IPS DF 6.9 (cell line): ENCODE measurements at places on chromosomes 3 and 15.

DNA sequence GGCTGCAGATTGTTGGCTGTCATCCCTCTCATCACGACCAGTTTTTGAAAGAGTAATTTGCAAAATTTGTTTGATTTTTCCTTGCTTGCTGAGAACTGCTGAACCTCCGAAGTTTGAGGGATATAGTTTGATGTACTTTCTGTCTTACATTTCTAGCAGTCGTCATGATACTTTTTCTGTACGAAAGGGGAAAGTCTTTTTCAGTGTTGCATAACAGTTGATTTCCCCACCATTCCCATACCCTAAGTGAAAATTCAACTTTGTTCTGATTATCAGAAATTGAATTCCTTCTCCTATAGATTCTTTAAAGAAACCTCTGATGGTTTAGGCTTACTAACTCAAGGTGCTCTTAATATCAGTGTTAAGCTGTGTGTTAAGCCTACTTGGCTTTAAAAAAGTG lies 1.6 kb downstream of the PDE8A start:
- no peak for DNase-seq

DNA sequence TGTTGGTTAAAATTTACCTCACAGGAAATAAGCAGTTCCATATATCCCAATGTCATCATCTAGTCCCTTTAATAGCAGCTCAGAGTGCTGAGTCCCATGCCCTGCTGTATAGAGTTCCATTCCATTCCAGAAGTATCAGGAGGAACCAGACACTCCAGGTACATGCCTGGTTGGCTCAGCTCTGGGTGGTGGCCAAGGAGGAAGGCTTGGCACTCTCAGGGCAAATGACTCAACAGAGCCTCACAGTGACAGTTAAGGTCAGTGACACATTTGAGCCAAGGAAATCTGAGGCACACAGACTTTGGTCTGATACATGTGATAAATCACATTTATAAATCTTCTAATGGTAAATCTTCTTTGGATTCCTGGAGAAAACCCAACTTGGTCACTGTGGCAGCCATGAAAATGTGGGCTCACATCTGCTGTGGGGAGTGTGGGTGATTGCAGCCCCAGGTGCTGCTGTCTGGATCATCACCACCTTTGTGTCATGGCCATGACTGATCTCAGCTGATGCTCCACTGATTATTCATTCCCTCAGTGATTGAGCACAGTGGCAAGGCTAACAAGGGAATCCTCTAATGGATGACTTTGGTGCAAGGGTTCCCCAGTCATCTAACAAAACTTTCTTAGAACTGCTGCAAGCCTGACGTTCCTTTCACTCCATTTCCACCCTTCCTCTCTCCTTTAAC lies 9.3 kb downstream of the HHLA2 start:
- DNase-seq, result no peak

DNA sequence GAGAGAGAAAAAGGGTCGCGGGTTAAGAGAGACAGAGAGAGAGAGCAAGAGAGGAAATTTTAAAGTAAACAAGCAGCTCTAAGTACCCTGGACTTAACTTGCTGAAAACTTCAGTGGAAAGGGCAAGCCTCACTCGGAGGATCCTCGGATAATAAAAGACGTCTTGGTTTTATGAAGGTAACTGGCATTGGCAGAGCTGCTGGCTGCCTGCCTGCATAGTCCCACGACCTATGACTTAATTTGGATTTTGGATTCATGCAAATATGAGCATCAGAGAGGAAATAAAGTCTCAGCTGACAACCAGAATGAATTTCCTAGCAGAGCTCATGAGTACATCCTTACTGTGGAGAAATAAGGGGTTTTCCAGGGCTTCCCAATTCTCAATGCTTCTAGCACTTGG lies 95.1 kb upstream of the PDZRN3 start:
- DNase-seq, result no peak

DNA sequence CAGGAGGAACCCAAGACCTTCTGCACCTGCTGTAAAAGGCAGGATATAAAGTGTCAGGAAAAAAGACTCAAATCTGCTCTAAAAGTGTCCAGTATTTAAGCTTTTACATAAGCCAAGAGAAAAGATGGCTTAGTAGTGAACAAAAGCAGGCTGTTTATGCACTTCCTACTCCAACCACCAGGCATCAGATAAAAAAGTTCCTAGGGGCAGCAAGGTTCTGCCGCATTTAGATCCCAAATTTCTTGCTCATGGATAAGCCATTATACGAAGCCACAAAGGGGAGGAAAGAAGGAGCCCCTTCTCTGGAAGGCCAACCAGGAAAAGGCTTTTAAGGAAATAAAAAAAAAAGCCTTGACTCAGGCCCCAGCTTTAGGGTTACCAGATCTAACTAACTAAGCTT lies 10.6 kb upstream of the SLC9C1 start:
- no peak for DNase-seq

- DNase-seq, result no peak
These were observed 1.2 kb upstream of the PLIN1 start for GRCh38 chr15:89680282-89680873.

DNA sequence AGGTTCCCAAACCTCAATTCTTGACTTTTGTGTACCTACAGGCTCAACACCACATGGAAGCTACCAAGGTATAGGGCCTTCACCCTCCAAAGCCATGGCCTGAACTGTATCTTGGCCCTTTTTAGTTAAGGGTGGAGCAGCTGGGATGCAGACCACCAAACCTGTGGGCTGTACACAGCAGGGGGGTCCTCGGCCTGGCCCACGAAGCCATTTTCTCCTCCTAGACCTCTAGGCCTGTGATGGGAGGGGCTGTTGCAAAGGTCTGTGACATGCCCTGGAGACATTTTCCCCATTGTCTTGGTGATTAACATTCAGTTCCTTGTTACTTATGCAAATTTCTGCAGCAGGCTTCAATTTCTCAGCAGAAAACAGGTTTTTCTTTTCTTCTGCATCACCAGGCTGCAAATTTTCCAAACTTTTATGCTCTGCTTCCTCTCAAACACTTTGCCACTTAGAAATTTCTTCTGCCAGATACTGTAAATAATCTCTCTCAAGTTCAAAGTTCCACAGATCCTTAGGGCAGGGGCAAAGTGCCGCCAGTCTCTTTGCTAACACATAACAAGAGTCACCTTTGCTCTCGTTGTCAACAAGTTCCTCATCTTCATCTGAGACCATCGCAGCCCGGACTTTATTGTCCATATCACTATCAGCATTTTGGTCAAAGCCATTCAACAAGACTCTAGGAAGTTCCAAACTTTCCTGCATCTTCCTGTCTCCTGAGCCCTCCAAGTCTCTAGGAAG lies 90.9 kb upstream of the PLXND1 start:
- DNase-seq, result no peak

DNA sequence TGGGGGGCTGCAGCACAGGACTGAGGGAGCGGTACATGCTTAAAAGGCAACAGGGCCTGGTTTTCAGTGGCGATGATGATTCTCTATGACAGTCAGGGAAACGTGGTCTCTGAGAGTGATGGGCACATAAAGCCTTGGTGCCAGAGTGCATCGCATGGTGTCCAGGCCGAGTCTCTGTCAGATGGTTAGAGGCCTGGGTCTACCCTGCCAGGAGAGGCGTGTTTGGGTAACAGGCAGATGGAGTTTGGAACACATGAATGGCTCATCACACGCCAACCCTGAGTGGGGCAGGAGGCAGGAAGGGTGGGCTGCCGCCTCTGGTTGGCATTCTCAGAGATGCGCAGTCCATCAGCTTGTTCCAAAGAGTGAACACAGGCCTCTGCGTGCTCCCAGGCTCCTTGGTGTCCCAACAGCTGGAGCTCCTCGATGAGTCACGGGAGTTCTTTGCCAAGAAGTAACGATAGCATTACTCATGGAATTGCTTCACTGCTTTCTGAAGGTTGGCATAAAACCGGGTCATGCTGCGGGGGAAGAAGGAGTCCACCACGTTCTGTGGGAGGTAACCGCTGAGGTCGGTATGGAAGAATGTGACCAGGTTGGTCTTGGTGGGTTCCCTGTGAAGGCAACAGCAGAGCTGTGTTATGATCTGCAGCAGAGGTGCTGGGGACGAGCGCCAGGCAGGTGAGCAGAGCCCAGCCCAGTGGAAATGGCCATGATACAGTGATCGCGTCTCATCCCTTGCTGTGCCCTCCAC lies 11.0 kb downstream of the STARD5 start:
- DNase-seq, result no peak

DNA sequence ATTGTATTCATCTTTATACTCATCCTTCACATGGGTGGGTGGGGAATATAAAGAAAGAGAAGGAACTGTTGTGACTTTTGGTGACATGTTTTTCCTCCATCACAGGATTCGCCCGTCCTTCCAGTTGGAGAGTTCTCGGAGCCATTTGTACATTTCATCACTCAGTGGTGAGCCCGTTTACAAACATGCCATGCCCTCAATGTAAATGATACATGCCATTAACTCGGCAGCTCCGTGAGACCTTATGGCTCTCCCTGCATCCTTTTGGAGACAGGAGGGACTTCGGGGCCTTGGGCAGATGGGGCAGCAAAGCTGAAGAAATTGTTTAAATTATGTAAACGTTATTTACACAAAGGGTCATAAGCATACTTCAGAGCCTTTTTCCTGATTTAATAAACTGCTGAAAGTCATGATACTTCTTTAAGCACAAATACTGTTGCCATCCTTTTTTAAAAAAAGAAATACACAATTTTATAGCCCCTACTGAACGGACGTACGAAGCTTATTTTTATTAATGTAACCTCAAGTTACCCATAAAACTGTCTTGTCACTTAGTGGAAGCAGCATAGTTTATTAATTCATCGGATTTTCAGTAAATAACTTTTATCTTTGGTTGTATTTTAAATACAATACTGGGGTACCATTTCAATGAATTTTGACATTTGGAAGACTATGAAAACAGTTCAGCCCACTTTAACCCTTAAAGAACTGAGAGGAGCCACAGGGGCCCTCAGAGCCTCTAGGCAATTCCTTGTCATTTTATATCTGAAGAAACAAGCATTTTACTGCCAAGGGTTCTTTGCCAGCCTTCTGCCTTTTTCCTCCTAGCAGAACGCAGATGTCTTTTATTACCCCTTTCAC lies 55.6 kb upstream of the SKOR1 start:
- DNase-seq, result no peak

DNA sequence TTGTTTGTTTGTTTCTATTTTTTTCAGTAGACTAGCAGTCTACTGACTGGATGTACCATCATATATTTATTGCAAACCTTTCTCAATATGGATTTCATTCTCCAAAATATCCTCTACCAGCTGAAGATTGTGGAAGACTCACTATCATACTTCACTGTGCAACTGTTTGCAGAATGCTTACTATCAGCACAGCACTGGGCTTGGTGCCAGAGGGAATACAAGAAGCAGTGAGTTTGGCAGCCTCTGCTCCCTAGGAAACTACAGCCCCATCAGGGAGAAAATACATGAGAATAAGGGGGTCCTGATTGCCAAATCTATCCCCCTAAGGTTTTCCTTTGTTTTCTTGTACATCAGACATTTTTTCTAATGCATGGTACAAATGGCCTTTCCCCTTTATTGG lies 27.5 kb downstream of the AQP9 start:
- DNase-seq, result no peak

- no peak for DNase-seq
These were observed 202.6 kb downstream of the KLHL25 start for GRCh38 chr15:85592148-85592547.

GRCh38 chr3:177960014-177960413 lies 576.2 kb upstream of the KCNMB2 start:
- no peak for DNase-seq

DNA sequence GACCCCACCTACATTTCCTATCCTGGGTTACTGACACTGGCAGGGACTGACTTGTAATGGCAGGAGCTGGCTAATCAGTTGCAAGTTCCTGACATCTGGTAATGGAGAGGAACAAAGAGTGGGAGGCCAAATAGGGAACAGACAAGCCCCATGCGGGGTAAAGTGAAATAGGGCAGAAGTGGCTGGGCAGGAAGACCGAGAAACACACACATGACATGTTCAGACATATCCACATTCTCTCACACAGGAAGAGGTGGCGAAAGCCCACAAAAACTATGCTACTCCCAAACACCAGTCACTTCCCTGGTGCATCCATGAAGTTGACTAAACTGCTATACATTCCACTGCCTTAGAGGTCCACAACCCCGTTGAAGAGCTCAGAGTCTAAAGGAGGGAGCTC lies 394.1 kb upstream of the TBL1XR1 start:
- no peak for DNase-seq

DNA sequence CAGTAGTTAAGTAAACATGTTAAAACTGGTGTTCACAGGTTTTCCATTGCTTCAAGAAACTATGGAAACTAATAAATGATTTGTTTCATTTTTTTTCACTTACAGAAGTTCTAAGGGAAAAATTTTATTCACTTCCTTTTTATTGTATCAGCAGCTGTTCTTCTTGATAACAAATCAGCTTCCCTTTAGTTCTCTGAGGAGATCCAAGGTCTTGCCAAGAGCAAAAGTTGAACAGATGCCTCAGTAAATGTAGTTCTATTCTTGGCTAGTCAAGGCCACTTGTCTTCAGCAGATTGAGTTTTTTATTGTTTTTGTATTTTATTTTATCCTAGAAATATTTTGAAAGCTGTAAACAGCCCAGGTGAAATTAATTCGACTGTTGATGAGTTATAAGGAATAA lies 41.8 kb downstream of the KCNH8 start:
- no peak for DNase-seq

DNA sequence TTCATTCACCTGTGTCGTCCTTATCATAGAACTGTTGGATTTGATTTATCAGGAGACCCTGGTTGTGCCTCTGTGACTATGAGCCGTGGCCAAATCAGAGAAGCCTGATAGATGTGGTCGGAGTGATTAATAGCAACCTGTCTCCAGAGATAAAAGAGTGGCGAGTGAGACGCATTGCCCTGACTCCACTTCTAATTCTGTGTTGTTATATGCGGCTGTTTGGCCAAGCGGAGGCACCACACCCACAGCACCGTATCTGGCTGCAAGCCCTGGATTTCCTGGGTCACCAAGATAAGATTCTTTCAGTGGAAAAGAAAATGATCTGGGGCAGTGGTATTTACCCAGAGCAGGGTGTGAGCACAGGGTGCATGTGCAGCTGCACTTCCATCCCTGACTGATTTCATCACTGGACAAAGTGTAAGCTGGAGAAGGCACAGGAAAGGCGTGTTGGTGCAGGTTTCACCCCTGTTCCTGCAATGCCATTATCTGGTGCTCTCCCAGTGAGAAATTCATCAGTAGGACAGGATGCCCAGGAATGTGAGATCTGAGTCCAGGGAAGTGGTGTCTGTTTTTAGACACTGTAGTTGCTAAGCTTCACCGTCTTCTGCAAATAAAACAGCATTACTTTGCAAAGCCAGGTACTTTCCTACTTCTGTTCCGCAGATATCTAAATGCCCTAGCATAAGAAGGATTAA lies 84.6 kb downstream of the CD47 start:
- DNase-seq, result no peak

DNA sequence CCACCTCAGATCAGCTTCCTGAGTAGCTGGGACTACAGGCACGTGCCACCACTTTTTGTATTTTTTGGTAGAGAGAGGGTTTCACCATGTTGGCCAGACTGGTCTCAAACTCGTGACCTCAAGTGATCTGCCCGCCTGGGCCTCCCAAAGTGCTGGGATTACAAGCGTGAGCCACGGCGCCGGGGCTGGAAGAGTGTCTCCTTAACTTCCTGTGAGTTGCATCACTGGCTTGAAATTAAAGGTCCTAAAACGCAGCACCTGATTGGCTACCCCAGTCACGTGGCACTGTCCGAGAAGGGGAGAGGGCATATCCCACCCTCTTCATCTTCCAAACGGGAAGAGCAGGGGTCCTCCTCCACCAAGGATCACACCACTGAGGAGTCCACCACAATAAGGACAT lies 5.5 kb upstream of the FAM174B start:
- no peak for DNase-seq

- no peak for DNase-seq
These were observed 95.5 kb downstream of the FHIT start for GRCh38 chr3:61155701-61156292.

GRCh38 chr3:43221076-43221475 lies 65.3 kb upstream of the SNRK start:
- DNase-seq, result no peak

- DNase-seq, result no peak
These were observed 167.1 kb upstream of the WNT5A start for GRCh38 chr3:55654123-55654760.
